ENCODE measurements at places on chromosomes 11 and 22.

GRCh38 chr22:23214398-23214797 is 34.1 kb downstream of the BCR start:
- no peak for DNase-seq

DNA sequence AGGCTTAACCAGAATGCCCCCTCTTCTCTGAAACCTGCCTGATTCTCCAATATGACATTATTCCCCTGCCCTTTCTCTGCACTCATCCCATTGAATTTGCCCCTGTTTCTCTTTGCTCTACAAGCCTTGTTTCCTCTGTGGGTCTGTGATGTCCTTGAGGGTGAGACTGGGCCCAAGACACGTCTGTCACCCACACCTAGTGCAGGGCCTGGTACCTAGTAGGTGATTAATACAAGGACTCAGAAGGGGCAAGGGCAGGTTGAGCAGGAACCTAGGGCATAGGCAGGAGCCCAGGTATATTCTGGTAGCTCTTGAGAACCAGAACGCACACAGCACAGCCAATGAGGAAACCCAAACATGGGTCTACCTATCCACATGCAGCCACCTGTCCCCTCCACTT is 81.9 kb upstream of the HMGXB4 start:
- no peak for DNase-seq

DNA sequence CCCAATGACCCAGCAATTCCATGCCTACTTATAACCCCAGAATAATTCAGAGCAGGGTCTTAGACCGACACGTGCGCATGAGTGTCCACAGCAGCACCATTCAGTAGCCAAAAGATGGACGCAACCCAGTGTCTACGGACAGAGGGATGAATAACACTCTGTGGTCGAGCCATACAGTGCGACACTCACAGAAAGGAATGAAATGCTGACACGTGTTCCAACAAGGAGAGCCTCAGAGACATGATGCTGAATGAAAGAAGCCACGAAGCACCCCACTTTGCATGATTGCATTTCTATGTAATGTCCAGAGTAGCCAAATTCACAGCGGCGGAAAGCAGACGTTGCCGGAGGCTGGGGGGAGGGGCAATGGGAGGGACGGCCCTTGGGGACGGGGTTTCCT is 134.4 kb downstream of the CTTN start:
- DNase-seq = no peak

DNA sequence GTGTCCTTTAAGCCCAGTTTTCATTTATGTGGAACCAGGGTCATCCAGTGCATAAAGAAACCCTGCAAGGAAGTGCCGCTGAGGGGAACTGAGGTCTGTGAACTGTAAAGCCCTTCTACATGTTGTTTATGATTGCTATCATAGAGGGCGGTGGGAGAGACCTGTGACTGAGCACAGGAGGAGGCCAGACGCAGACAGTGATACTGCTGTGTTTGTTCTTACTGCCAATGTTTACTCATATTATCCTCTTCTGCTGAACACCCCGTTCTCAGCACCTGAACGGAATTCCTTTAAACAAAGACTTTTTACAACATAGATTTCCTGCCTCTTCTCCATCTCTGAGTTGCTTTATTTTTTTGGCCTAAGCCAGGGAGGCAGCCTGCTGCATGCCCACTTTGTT is 967 bp upstream of the GALNT18 start:
- DNase-seq = no peak
